Activated CD8-positive, alpha-beta memory T cell treated with anti-CD3 and anti-CD28 coated beads, Interleukin-2, amount 10 ng/mL, durations not matched to agents 7 days and 5 days (primary cell): ENCODE measurements at places on chromosomes 1 and 21. TPM values are rescaled to one million over a fixed set of nuclear protein-coding genes. Genes with fewer than 3 reads are reported as not detected.

Gene JAM2
- total RNA-seq = 0.37 TPM

DNA sequence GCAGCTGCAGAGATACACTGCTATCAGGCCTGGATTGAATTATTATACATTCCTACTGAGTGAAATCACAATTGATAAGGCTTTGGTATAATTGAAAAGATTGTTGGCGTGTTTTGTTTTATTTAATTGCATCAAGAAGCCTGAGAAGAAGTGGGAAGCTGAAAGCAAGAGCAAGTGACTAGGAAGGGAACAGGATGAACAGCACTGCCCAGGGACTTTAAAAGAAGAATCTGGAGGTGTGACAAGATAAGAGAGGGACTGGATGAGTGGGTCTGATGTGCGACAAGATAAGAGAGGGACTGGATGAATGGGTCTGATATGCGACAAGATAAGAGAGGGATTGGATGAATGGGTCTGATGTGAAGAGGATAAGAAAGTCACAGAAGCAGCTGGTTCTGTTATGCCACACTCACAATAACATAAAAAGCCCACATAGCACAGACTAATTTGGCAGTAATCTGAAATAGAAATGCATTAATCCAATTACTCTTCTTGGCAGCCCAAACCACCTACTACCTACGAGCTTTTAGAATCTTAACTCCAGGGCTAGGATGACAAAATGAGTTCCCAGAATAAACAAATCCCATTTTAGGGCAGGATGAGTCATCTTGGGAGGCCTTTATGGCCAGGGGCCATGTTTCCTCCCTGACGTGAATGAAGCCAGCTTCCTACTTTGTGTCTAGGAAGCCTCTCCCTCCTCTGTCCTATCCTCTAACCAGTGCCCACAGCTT, 129.7 kb downstream of the DUSP10 start:
- no peak overlapping the region for H3K27ac ChIP-seq
- peaks cover 4% of the 10 kb centered on the region for H3K4me1 ChIP-seq
- no peaks in the 10 kb centered on the region for H3K36me3 ChIP-seq
- no peak for DNase-seq
- H3K27me3 ChIP-seq = no peaks in the 10 kb centered on the region

DNA sequence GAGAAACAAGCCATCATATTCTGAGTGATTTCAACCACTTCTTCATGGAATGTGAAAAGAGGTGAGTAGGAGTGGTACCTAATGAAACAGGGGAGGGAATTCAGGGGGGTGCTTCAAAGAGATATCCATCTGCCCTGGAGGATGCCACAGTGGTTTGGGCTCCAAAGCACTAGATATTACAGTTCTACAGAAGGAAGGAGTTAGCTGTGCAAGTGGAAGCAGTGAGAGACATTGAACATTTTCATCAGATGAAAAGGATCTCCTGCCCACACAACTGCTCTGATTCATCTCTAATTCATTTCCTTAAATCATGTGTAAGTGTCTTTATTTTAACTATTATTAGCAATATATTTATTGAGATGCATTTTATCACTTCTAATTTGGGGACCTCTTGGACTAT, 2.8 kb upstream of the RGS5 start:
- H3K4me3 ChIP-seq = no peak overlapping the region
- no peak for DNase-seq
- no peaks in the 10 kb centered on the region for H3K4me1 ChIP-seq
- no peaks in the 10 kb centered on the region for H3K27me3 ChIP-seq
- H3K27ac ChIP-seq = no peak overlapping the region

- H3K27ac ChIP-seq = no peak overlapping the region
- no peaks in the 10 kb centered on the region for H3K27me3 ChIP-seq
- no peaks in the 10 kb centered on the region for H3K36me3 ChIP-seq
- no peaks in the 10 kb centered on the region for H3K4me1 ChIP-seq
These were observed 655.3 kb upstream of the PLXNA2 start for GRCh38 chr1:208899438-208899837.

- no peak overlapping the region for H3K27ac ChIP-seq
- no peaks in the 10 kb centered on the region for H3K36me3 ChIP-seq
- no peaks in the 10 kb centered on the region for H3K4me1 ChIP-seq
- H3K27me3 ChIP-seq = no peaks in the 10 kb centered on the region
- no peak for DNase-seq
These were observed 196.4 kb upstream of the GREM2 start for GRCh38 chr1:240808381-240808780.

DNA sequence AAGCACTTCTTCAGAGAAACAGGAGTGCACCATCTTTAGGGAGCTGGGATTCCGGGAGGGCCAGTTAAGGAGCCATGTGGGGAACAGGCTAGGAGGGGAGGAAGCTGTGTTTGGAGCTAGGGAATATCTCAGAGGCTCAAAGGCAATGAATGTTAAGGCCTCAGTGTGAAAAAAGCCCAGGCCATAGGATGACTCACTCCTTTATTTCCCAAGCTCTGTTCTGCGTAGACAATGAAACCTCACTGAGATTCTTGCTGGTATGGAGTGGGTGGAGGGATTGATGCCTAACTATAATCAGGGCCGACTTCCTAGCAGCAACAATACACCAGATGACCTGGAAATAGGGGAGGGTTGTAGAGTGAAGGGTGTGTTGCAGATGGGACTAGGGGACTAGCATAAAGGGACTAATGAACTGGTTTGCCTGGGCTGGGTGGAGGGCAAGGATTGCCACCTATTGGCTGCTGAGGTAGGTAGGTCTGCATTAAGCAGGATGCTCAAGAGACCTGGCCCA, 2.1 kb downstream of the GNAT2 start:
- H3K27ac ChIP-seq = peak overlapping the region; percentile 9
- peak; percentile 26 for DNase-seq
- H3K36me3 ChIP-seq = peaks cover 1% of the 10 kb centered on the region
- H3K4me1 ChIP-seq = peaks cover 42% of the 10 kb centered on the region
- no peak overlapping the region for H3K4me3 ChIP-seq

Gene C8A
- not detected for total RNA-seq

Gene OR2T29
- not detected for total RNA-seq

- DNase-seq = no peak
- no peaks in the 10 kb centered on the region for H3K27me3 ChIP-seq
- H3K4me1 ChIP-seq = peaks cover 4% of the 10 kb centered on the region
- no peak overlapping the region for H3K27ac ChIP-seq
- no peak overlapping the region for H3K4me3 ChIP-seq
- H3K36me3 ChIP-seq = peaks cover 14% of the 10 kb centered on the region
These were observed 19.4 kb downstream of the PLEKHM2 start for GRCh38 chr1:15703562-15703961.

GRCh38 chr1:66685265-66685664, 67.0 kb upstream of the DYNLT5 start:
- no peaks in the 10 kb centered on the region for H3K36me3 ChIP-seq
- peaks cover 15% of the 10 kb centered on the region for H3K27me3 ChIP-seq
- no peak for DNase-seq
- H3K4me3 ChIP-seq = no peak overlapping the region

- no peaks in the 10 kb centered on the region for H3K27me3 ChIP-seq
- H3K27ac ChIP-seq = no peak overlapping the region
- H3K36me3 ChIP-seq = no peaks in the 10 kb centered on the region
- DNase-seq = peak; percentile 57
- no peaks in the 10 kb centered on the region for H3K4me1 ChIP-seq
- H3K4me3 ChIP-seq = no peak overlapping the region
These were observed 56.2 kb downstream of the ST3GAL3 start for GRCh38 chr1:43763497-43763973.

DNA sequence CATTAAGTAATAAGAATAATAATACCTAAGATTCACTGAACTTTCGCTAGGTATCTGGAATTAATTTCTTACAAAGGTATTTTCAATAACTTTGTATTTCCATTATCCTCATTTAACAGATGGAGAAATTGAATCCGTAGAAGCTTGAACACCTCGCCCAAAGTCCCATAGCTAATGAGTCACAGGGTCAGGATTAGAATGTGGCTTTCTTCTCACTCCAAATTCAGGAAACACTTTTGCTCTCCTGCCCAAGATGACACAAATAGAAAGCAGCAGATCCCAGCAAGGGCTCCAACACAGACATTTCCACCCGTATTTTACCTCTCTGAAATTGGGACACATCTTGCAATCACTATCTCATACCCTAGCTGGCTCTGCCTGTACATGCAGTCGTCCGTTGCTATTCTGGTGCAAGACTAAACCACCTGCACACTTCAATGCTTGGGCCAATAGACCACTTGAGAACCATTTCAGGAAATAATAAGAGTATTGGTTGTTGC, 125.9 kb upstream of the GREM2 start:
- H3K4me1 ChIP-seq = no peaks in the 10 kb centered on the region
- no peak overlapping the region for H3K4me3 ChIP-seq
- no peak for DNase-seq
- no peaks in the 10 kb centered on the region for H3K36me3 ChIP-seq

DNA sequence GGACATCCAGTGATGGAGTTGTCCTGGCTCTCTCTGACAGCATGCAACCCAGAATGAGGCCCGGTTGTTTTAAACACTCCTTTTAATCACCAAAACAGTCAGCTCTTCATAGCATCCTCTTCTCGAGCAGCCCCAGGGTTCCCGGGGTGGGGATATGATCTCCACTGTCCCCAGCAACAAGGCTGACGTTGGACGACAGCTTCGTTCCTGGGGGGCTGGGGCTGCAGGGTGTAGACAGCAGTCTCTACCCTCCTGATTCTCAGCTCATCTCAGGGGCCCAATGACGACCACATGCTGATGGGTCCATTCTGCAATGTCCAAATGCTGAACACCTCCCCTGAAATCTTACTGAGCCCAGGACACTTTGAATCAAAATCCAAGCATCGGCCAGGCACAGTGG, 27.0 kb downstream of the TRIM11 start:
- H3K4me1 ChIP-seq = peaks cover 7% of the 10 kb centered on the region
- DNase-seq = no peak
- no peak overlapping the region for H3K4me3 ChIP-seq
- no peak overlapping the region for H3K27ac ChIP-seq

Gene TPTE
- not detected for total RNA-seq

Gene CRYAA
- total RNA-seq = not detected

Gene RNU1-3
- total RNA-seq = 3,744 TPM

DNA sequence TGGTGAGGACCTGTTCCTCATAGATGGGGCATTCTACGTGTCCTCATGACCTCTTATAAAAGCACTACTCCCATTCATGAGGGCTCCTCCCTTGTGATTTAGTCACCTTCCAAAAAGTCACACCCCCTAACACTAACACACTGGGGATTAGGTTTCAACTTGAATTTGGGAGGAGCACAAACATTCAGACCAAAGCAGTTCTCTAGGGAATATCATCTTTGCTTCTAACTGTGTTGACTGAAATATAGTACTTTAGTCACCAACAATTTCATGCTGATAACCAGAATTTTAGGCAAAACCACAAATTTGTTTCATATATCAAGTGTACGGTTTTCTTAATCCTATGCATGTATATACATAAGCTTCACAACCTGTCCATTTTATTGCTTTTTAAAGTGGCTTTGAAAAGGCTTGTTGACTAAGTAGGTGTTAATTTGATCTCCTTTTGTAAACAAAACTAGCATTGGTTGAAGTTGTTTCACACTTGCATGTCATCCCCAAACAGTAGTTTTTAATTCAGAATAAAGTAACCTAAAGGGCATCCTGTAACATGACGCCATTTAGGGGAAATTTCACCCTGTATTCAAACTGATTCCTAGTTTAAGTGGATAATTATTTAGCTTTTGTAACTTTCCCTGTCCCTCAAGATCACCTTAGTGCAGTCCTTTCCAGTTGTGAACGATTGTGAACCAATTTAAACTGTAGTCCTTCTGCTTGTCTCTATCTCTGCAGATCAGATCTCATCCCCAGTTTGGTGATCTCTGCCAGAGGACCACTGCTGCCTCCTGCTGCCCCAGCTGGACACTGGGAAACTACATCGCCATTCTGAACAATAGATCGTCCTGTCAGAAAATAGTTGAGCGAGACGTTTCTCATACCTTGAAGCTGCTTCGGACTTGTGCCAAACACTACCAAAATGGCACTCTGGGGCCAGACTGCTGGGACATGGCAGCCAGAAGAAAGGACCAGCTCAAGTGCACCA, 141.1 kb downstream of the TLR5 start:
- no peaks in the 10 kb centered on the region for H3K27me3 ChIP-seq
- no peak for DNase-seq
- H3K4me3 ChIP-seq = no peak overlapping the region
- H3K36me3 ChIP-seq = peaks cover 4% of the 10 kb centered on the region
- no peak overlapping the region for H3K27ac ChIP-seq

- H3K27ac ChIP-seq = no peak overlapping the region
- H3K36me3 ChIP-seq = no peaks in the 10 kb centered on the region
- H3K27me3 ChIP-seq = peaks cover 25% of the 10 kb centered on the region
These were observed 132.6 kb upstream of the ETV3 start for GRCh38 chr1:157270705-157271274.

Gene OR2L8
- not detected for total RNA-seq

DNA sequence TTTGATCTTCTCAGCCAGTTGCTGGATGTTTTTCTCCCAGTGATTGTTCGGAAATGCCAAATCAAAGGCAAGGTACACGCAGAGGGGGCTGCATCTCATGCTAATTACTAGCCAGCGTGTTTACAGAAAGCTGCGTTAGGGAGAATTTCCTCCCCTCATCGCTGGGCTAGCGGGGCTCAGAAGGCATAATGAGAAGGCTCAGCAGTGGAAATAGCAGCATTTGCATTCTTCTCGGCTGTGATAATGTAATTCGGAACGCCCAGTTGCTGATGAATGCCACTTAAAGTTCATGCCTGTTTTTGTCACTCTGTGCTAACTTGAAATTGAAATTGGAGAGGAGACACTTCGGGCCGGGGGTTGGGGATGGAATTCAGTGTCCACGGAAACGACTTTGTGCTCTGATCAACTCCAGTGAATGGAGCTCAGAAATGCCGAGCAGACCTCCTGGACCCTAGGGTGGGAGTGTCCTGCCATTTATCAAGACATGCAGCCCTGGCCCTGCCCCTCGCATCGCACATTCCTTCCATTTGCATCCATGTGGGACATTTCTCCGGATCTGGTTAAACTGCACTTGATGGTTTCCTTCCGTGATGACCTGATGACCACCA, 313.4 kb upstream of the C1orf174 start:
- H3K4me1 ChIP-seq = no peaks in the 10 kb centered on the region
- H3K4me3 ChIP-seq = no peak overlapping the region
- no peaks in the 10 kb centered on the region for H3K36me3 ChIP-seq
- DNase-seq = peak; percentile 31
- no peaks in the 10 kb centered on the region for H3K27me3 ChIP-seq

GRCh38 chr1:30650038-30650967, 73.1 kb downstream of the MATN1 start:
- peaks cover 2% of the 10 kb centered on the region for H3K36me3 ChIP-seq
- no peak for DNase-seq
- H3K27ac ChIP-seq = no peak overlapping the region
- H3K27me3 ChIP-seq = peaks cover 9% of the 10 kb centered on the region
- H3K4me1 ChIP-seq = no peaks in the 10 kb centered on the region
- no peak overlapping the region for H3K4me3 ChIP-seq

Gene COL11A1
- total RNA-seq = not detected

- no peak overlapping the region for H3K27ac ChIP-seq
- no peak overlapping the region for H3K4me3 ChIP-seq
- no peak for DNase-seq
- H3K36me3 ChIP-seq = peaks cover 2% of the 10 kb centered on the region
These were observed 30.4 kb upstream of the RAB4A start for GRCh38 chr1:229240532-229240931.
